Liver (tissue), 10 donors: ENCODE measurements at places on chromosomes 2 and 18.

DNA sequence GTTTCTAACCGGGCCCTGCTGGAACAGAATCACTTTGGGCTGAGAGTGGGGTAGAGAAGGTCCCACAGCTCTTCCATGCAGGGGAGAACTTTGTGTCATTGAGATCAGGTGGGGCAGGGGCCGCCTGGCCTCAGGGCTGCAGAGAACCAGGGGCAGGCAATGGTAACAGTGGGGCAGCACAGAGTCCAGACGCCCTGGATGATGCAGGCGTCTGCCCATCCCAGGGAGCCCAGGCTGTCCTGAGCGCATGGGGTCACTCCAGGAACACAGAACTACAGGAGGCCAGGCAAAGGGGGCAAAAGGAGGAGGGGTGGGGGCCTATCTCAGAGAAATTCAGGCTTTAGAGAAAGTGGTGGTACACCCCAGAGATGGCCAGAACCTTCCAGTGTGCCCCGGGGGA, 121.3 kb downstream of the NDUFA10 start:
- peak; percentile 21 for DNase-seq

GRCh38 chr2:182069908-182070307, 84.3 kb downstream of the PPP1R1C start:
- DNase-seq = no peak

DNA sequence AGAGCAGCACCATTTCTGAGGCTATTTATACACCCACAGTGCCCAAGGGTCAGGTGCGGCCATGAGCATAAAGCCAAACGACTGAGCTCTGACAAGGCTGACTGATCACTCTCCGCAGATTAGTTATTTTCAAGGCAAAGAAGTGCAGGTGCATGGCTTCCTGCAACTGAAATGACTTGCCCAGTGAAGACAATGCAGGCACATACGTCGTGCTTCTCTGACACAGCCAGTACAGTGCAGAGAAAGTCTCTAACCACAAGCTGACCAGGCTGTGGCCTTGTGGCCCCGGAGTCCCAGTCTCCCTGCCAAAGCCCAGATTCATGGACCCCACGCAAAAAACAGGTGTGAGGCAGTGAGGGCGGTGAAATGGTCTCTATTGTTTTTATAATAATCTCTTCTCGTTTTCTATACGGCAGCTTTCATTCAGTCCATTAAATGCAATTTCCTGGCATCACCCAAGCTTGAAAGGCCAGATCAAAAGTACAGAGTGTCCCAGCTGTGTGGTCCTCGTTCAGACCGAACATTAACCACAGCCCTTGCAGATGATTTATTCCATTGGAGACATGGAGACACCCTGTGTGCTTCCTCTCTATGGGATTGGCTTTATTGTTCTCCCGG, 447.0 kb upstream of the ID2 start:
- no peak for DNase-seq

- DNase-seq = no peak
Measured at GRCh38 chr2:71045865-71046548, 22.4 kb upstream of the NAGK start.

DNA sequence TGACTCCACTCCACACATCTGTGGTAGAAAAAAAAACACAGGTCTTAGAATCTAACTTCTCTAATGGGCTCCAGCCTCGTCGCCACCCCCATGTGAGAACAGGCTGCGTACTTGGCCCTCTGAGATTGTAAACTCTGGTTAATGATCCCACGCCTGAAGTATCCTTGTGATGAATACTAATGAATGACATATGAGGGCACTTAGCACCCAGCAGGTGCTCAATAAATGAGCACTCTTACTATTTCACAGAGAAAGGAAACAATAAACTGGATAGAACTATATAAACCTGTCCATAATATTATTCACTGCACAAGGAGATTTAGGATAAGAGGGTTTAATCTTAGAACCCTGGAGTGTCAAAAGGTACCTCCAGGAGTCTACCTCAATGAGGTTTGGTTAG, 310.1 kb upstream of the HNRNPA3 start:
- no peak for DNase-seq

- no peak for DNase-seq
Measured at GRCh38 chr2:186718903-186719302, 25.0 kb downstream of the FAM171B start.

GRCh38 chr2:238270606-238271005, 17.8 kb downstream of the PER2 start:
- no peak for DNase-seq

GRCh38 chr2:12835733-12836132, 119.0 kb downstream of the TRIB2 start:
- no peak for DNase-seq

GRCh38 chr18:55588111-55588869, at the start of gene TCF4:
TSS of gene TCF4 (minus strand) at chr18:55588192. CDS start at chr18:55587116, 1,076 bp downstream.
- DNase-seq = peak; percentile 65

DNA sequence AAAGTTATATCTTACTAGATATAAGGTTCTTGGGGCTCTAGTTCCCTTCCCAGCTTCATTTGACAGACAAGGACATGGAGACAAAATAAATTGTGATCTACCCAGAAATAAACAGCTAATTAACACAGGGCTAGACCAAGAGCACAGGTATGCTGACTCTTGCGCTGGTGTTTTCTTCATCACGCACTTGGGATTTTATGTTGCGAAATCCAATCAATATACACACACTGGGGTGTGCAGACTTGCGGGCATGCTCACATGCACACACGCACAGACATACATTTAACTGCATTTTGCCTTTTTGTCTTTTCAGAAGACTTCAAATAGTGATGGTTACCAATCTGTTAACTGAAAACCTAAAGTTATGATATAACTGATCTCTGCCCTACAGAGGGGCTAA, 91.2 kb downstream of the LRATD1 start:
- no peak for DNase-seq

DNA sequence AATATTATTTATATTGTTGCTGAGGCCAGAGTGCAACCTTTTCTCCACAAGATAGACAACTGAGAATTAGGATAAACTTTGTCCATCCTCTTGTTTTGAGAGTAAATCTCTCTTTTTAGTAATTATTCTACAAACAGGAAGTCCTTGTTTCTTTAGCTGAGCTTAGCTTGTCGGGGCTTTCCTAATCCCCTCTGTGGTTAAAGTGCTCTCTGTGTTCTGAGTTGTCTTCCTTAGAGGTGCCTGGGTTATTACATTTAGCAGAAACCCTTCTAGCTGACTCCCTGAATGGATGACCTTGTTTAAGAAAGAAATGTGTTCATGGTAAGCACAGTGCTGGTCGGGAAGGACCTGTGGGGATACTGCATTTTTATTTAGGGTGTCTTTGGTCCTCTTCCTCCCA, 12.7 kb downstream of the USP39 start:
- DNase-seq = no peak

DNA sequence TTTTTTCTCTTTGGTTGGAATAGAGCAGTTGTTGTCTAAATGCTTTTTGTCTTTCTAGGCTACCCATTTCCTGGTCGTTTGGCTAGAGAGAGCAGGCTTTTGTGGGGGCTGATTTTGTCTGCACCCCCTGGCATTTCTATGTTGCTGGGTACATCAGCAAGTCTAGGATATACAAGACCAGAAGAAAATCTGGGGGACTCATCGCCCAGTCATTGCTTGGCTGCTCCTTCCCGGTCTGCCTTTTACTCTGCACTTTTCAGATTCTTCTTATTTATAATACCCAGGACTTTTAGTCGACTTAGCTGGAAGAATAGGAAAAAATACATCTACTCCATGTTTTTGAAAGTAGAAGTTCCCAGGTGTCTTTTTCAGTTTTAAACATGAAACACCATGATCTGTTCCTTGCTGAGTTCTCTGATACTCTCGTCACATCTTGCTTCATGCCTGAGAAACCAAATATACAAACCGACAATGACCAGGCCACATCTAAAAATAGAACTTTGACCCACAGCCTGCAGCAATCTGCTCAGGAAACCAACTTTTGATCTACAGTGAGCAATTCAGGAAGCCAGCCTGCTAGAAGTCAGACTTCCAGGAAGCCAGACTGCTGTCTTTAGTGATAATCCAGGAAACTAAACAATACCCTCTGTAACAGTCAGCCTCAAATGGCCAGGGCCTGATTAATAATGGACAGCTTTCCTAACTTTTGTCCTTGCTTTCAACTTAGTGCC, 163.8 kb upstream of the MEX3C start:
- DNase-seq = no peak
